SK-N-MC (cell line): ENCODE measurements at places on chromosomes 12 and 14.

DNA sequence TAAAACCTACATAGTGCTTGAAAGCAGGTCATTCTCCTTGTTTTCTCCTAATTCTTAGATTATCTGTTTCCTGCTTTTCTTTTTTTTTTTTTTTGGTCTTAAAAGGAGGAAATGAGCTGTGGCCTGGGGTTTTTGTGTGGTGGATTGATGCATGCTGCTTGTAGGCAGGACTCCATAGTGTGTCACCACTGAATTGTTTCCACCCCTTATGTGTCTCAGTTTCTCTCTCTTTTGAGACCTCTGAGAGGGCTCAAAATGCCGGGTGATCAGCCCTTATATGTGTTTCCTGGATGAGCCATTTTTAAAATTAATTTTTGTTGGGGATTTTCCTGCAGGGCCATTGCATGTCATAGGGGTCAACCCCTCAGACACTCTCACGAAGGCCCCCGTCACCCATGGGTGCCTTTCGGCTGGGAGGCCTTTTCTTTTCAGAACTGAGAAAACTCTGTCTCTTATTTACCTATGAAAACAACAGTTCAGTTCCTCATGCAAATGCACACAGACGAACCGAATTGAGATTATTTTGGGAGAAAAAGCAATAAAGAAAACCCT, 32.0 kb upstream of the LRRK2 start:
- DNase-seq: no peak

DNA sequence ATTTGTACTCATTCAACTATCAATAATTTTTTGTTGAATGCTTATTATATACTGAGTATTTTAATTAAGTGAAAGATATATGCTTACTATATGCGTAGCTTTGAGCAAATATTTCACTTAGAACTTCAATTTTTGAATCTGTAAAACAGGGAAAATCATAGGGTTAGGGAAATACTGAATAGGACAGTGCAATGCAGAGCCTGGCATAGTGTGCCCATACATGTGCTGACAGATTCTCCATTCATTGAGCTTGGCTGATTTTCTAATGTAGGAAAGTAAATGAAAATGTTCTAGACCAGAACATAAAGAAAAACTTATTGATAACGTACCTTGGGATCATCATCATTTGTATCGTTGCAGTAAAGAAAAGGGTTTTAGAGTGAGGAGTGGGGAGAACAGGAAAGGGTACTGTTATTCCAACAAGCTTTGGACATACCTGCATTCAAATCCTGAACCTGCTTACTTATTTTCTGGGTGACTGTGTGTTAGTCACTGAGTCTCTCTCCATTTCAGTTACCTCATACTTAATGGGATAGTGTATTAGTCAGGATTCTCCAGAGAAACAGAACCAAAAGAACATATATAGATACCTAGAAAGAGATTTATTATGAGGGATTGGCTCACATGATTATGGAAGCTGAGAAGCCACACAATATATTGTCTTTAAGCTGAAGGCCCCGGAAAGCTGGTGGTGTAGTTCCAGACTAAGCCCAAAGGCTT, 436.4 kb downstream of the ADAMTS20 start:
- no peak for DNase-seq

- no peak for DNase-seq
Measured at GRCh38 chr14:34770901-34771300, 56.5 kb upstream of the CFL2 start.

DNA sequence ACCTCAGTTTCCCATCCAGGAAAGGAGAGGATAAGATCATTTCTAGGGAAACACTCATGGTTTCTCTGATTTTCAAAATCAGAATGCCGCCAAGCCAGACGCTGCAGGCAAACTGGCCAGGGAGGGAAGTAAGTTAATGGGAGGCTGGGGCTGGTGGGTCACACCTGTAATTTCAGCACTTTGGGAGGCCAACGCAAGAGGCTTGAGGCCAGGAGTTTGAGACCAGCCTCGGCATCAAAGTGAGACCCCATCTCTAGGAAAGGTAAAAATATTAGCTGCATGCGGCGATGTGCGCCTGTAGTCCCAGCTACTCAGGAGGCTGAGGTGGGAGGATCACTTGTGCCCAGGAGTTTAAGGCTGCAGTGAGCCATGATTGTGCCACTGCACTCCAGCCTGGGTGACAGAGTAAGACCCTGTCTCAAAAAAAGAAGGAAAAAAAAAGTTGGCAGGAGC, 587 bp downstream of the SELPLG start:
- no peak for DNase-seq

GRCh38 chr14:70266157-70266556, 77.4 kb upstream of the SLC8A3 start:
- DNase-seq: no peak

DNA sequence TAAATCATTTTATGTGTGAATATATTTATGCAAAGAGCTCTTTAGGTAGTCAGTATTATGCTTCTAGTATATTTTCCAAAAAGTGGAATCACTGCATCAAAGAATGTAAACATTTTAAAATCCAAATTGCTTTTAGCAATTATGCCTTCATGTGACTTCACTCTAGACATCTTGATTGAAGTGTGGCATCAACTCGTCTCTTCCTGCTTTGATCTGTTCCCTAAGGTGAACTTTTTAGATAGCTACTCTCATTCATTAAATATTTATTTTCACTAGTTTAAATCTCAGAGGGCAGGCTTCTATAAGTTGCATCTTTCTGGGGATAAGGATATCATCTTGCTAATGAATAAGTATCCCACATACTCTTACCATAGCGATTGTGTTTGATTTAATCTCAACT, 39.2 kb downstream of the DHRS2 start:
- DNase-seq: no peak

- no peak for DNase-seq
Measured at GRCh38 chr14:55052269-55052930, 953 bp downstream of the MAPK1IP1L start.

GRCh38 chr14:103501041-103501870, 21.4 kb downstream of the CKB start:
- no peak for DNase-seq

DNA sequence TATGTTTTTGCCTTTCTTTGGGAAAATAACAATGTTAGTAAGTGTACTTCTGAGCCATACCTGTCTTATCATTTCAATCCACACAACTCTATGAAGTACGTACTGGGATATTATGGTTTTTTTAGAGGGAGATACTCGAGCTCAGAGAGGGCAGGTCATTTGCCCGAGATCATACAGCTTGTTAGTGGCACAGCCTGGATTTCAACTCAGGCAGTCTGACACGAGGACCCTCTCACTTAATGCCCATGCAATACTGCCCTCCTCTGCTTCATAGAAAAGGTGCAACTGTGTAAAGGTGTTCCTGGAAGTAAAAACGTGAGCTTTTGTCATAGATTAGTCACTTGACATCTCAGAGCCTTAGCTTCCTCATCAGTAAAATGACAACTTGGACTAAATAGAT, 128.0 kb downstream of the NDUFA12 start:
- DNase-seq: no peak

DNA sequence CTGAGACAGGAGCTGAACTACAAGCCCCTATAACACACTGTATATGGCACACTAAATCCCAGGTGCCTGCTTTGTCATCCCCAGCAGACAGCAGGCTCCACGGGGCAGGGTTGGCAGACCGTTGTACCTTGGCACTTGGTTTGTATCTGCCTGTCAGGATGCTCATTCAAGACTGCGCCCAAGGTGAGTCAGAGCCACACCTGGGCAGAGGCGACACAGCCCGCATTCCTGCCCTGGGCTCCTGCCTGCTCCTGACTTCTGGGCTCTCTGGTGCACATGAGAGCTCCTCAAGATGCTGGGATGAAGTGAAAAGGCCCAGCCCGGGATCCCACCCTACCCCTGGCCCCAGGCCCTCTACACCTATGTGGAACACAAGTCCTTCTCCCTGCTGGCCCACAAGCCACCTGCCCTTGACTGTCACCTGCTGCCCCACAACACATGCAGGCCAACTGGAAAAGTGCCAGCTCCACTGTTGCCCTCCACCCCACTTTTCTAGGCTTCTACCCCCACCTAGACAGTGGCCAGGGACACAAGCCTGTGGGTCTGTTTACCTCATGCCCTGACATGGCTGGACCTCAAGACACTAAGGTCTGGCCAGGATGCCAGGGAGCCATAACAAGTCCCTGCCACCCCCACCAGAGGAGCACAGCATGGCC, 30.8 kb upstream of the PNMA1 start:
- no peak for DNase-seq

GRCh38 chr14:51328772-51329353, 88.8 kb downstream of the TMX1 start:
- no peak for DNase-seq

DNA sequence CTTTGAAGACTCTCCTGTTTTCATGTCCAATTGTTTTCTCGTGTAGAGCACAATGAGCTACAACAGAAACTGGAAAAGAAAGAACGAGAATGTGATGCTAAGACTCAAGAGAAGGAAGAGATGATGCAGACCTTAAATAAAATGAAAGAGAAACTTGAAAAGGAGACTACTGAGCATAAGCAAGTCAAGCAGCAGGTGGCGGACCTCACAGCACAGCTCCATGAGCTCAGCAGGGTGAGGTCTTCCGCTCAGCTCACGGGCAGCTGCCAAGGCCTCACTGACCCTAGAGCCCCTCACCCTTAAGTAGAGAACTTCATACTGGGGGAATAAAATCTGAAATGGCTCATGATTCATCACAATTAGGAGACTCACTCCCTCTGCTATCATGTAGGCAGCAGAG, 134.7 kb downstream of the GPR135 start:
- DNase-seq: no peak

DNA sequence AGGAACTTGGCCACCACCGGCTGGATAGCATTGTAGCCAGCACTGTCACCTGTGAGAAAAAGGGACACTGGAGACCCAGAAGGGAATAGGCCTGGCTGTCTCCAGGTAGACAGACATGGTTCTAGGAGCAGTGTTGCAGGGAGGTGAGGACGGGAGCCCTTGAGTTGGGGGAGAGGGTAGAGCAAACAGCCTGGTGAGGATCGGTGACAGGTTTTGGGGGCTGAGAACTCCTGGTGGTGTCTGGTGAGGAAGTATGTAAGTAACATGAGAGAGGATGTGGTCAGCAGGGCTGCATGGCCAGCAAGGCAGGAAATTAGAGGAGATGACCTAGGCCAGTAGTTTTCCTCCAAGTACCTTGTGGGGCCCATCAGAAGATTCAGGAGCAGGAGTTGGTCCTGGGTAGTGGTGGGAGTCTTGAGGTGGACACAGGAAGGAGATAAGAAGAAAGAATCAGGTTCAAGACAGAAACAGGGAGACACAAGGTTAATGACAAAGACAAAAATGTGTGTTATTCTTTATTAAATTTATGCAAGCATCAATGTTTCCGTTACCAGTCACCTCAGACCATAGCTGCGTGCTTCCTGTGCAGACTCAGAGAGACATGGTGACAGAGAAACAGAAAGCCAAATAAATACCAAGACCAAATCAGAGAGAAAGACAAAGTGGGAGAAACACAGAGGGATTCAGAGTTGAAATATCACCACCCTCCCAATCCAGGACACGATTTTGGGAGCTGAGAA, at the start of gene ARHGAP9:
TSS of gene ARHGAP9 (minus strand) at position 491 of the 740 bp plus-strand sequence. CDS start at position 31, 460 bp downstream.
- no peak for DNase-seq
